ENCODE measurements at places on chromosomes 2 and 18.
A peak's percentile ranks its signal among the peaks of the same experiment; 100 is the strongest.

GRCh38 chr18:44946529-44947113 is 265.9 kb downstream of the SETBP1 start:
- no peak for DNase-seq

- no peak for DNase-seq
Measured at GRCh38 chr2:231541645-231542044, 11.4 kb upstream of the NMUR1 start.

GRCh38 chr2:54772110-54772509 is 48.6 kb downstream of the EML6 start:
- no peak for DNase-seq

DNA sequence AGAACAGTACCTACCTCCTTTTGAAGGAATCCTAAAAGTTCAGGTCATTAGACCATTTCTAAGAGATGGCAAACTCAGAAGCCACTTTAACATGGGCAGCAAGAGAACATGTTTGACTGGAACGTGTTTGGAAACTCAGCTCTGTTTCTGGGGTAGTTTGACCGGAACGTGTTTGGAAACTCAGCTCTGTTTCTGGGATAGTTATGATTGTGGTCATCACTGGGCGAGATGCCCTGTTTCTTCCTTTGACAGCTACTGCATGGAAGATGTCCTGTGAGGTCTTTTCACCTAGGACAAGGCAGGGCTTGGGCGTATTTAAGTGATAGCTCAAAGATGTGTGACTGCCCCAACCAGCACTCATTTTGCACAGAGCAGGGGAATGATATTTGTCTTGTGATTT is 19.9 kb upstream of the SERPINB13 start:
- DNase-seq: no peak

DNA sequence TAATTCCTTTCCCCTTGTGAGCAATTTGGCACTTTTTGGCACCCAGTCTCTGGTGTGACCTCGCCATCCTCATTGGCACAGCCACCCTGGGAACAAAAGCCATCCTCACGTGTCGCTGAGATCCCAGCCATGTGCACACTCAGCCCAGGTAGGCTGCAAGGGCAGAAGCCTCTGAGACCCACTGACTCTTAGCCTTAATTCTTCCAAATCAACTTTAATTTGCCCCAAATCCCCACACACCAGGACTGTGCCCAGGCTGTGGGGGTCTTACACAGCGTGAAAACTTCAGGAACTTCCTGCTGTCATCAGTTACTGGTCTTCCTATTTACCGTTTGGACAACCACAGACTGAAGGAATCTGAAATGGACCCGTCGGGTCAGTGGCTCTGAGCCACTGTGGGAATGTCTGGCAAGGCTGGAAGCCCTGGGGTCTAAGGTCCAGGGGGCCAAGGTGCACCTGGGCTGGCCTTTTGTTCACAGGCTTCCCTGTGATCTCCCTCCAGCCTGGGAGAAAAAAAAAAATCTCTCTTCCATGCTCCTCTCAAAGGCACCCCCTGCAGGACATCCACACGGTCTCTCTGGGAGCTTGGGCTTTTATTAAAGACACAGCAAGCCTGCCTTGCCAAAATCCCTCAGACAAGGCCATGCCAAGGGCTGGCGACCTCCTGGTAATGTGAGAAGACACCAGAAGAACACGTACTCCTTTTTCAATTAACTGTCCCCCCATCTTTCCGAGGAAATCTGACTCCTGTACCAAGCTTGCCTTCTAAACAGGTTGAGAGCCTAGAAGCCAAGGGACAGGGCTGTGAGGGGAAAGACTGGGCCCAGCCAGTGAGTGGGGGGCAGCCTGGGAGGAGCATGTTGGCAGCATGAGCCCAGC is 42.1 kb upstream of the LAPTM4A start:
- DNase-seq: peak; percentile 47

- DNase-seq: no peak
Measured at GRCh38 chr2:6073191-6074088, 381.3 kb downstream of the SOX11 start.

GRCh38 chr2:41647468-41648050 is 400.3 kb upstream of the PKDCC start:
- no peak for DNase-seq

DNA sequence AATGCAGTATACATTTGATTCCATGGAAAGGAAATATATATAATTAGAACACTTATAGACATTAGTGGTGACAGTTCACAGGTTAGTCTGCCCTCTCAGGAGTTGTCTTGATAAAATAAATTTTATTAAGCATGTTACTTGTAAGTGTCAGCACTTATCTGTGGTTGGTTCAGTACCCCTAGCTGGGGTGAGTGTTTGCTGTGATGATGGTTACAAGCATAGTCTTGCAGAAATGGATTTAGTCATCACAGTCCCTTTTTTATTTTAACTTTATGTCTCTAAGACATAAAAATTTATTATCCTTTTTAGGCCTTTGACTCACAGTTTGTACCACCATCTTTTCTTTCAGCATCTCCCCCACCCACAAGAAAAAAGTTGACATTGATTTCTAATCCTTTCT is 52.1 kb downstream of the NCK2 start:
- DNase-seq: no peak

- no peak for DNase-seq
Measured at GRCh38 chr2:64737547-64737946, 83.8 kb upstream of the SERTAD2 start.

DNA sequence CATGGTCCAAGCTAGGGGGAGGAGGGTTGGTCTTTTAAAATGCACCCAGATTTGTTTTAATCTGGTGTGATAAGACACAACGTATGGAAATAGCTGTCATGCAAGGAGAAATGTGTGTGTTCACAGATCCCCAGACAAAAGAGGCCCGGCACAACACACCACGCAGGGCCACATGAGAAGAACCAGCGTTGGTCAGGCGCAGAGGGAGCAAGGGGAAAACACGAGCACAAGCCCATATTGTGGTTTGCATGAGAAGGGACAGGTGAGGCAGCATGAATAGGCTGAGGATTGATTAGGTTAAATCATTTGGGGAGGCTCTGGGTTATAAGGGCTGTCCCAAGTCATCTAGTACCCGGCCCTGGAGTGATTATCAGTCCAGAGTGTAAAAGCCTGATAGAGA is 272.5 kb upstream of the NCKAP5 start:
- DNase-seq: no peak

DNA sequence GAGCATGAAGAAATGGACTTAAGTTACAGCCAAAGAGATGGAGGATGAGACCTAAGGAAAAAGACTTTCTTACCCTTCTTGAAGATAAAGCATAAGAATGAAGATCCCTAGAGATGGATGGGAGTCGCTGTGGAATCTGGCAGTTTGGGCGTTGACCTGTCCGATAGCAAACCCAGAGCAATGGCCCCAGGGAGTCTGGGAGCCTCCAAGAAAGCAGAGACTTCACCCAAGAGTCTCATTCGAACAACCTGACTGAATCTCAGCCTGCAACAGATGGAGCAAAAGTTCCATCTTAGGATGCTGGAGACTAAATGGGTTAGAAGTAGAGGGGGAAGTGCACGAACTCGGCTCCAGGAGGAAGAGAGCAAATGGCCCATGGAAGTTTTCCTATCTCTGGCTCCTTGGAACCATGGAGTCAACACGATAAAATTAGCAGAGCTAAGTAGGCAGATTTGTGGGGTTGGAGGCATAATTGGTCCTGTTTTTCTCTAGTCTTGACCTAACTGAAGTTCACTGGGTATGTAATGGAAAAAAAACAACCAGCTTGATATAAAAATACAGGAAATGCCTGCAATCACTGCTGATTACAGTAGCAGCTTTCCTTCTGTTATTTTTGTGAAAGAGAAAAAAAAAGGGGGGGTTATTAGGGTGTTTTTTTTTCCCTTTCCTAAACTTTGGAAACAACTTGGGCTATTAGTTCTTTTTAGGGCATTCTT is 178.4 kb upstream of the EPAS1 start:
- DNase-seq: no peak

DNA sequence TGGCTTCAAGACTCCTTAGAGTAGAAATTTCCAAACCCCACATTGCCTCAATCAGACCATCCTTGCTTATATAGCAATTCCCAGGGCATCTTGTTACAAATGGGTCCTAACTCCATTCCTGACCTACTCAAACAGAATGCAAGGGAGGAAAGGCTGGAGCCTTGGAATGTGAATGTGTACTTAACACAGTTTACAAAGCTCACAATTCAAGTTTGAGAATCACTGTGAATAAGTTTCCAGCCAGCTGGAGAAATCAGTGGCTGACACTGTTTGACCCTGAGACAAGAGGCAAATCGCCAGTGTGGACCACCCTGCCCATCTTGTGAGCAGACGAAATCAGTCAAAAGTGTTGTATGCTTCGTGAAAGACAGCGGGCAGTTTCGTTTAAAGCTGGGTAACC is 65.5 kb downstream of the SOWAHC start:
- DNase-seq: no peak

DNA sequence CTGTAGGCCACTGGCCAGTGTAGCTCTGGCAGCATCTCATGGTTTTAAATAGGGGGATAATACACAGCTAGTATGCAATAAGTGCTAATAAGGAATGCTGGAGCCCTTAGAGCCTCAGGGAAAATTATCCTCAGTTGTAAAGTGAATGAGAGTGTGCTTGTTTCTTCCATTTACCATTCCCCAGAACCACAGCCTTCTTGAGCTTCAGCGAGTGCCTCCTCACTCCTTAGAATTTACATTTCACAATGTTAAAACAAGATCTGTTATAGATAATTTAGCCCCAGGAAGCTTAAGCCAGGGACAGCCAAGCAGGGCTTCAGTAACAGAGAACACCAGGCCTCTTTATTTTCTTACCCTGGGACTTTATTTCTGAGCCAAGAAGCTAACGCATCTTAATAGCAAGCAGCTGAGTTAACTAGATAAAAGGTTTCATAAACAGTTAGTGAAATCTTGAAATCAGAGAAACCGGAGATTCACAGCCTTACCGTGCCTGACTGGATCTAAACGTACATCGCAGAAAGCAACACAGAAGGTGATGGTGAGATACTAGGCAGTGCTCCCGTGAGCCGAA is 535.2 kb downstream of the TDRD15 start:
- no peak for DNase-seq

DNA sequence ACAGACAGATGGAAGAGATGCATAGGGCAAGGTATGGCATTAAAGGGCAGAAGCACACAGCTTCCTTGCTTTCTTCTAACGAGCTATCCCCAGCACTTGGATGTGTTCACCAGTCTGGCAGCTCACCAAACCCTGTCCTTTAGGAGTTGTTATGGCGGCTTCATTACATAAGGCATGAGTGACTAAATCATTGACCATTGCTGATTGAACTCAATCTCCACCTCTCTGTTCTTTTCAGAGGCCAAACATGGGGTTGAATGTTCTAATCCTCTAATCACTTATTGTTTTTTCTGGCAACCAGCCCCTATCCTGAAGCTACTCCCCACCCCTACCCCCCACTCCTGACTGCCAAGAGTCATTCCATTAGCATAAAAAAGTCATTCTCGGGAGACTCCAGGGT is 301.8 kb downstream of the XIRP2 start:
- DNase-seq: no peak

GRCh38 chr18:67916097-67916496 is 399.6 kb upstream of the DSEL start:
- DNase-seq: no peak

DNA sequence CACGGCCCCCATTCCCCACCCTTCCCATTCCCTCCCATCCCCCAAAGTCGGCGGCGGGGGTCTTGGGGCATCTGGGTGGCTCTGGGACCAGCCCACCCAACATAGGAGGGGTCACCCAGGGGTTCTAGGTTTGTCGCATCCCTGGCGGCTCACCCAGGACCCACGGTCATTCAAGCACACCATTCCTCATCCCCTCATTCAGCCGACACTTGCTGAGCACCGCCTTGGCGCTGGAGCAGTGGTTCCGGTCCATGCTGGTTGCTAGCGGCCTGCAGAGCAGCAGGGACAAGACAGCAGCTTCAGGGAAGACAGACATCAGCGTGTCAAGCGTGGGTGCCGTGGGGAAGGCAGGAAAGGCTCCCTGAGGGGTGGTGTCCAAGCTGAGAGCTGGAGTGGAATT is 50.5 kb upstream of the OTOS start:
- no peak for DNase-seq
